Fibroblast of villous mesenchyme (primary cell): ENCODE measurements at places on chromosomes 5 and 9.

DNA sequence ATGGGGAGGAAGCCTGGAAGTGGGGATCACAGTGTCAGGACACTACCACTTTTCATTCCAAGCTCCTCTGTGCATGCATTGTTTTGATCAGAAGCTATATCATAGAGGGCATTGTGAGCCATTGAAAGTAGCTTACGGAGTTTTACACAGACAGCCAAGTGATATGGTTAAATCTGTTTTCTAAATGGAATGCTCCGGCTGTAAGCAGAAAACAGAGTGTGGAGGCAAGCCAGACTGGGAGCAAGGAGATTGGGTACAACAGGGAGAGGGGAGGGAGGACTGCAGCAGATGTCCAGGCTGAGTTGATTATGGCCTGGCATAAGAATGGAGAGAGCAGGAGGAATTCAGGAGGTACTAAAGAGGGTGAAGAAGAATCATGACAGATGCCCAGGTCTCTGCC, 15.5 kb upstream of the SOWAHA start:
- DNase-seq = no peak

DNA sequence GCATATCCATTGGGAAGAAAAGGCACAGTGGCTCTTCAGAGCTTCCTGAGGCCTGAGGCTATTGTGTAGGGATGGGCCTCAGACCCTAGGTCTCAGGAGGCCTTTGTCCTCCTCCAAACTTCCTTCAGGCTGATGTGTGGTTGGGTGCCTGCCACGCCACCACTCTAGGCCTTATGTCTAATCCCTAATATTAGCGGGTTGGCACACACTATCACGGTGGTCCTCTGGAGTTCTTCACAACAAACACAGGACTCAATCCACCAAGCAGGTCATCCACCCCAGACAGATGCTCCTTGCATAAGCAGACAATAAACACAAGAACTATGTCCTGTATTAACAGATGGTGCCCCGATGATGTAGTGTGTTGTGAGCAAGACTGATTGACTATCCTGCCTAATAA, 31.0 kb upstream of the FSTL4 start:
- DNase-seq = no peak

GRCh38 chr9:90019626-90020025, 414.8 kb downstream of the GADD45G start:
- DNase-seq = no peak

DNA sequence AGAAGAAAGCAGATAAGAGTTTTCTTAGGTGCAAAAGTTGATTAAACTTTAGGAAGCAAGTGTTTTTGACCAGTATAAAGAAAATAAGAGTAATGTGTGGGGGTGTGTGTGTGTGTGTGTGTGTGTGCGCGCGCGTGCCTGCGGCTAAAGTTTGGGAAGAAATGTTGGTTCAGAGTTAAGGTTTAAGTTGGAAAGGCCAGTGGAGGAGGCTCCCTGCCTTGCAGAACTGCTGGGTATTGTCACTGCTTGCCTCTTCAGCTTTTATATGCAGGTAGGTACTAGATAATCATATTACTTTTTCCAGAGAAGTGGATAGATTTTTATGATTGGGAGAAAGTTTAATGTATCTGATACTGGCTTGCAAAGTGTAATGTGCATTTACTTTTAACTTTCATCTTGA, 2.0 kb downstream of the PIK3R1 start:
- DNase-seq = peak; percentile 33

DNA sequence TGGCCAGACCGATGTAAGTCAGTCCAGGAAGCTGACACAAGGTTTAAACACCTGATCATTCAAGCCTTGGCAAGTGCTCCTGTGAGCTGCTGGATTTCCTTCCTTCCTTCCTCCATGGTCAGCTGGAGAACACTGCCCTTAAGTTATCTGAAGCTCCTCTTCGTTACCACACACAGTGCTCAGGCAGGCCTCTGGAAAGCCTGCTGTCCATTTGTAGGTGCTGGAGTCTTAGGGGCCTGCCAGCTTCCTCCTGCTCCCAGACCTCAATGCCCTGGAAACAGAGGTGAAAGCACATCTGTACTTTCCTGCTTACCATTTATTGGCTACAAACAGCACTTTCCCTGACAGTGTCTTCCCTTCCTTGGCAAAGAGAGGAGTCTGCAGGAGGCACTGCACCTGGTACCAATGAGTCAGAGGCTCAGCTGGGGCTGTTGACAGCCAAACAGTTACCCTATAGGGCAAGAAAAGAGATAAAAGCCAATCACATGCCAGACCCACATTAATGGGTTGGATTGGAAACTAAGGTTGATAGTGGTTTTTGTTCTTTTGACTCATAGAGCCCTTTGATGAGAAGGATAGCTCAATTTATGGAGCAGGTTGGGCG, 72.6 kb upstream of the PUM3 start:
- DNase-seq = no peak

DNA sequence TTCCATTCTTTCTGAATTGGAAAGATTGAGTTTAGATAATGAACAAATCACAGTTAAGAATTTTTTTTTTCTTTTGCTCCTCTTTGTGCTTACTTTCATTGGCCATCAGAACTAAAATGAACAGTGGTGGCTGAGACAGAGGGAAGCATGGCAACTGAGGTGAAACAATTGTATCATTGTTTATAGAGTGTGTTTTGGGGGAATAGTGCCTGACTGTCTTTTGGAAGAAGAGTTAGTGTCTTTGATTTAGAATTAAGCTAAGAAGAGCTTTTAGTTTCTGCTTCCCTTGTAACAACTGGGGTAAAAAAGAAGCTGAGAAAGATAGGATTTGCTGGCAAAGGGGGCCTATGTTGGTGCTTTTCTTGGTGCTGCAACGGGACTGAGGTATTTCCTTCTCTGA, 24.0 kb downstream of the HSD17B4 start:
- DNase-seq = no peak
